Posterior cingulate gyrus (tissue), 11 donors: ENCODE measurements at places on chromosomes 2 and 18.

DNA sequence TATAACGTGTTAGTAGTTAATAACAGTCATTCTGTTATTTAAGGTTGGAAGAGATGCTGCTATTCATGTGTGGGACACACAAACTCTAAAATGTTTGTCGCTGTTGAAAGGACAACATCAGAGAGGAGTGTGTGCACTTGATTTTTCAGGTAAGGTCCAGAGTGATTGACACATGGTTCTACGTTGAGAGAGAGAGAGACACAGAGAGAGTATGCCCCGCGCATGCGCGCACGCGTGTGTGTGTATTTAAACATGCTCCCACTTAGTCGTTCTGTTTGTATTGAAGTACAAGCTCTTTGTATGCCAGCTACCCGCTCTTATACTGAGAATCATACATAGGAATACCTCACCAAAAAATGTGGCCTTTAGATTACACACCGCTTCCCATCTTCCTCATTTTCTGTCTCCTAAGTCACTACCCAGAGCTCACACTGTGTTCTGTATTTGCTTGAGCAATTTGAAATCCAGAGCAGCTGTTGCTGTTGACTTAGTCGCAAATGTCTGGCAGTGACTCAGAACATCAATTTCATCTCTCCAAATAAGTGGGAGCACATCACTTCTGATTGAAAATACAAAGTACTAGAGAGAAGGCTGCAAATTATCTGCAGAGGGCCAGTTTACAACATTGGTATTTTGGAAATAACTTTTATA is 148.1 kb downstream of the EML6 start:
- no peak for DNase-seq

DNA sequence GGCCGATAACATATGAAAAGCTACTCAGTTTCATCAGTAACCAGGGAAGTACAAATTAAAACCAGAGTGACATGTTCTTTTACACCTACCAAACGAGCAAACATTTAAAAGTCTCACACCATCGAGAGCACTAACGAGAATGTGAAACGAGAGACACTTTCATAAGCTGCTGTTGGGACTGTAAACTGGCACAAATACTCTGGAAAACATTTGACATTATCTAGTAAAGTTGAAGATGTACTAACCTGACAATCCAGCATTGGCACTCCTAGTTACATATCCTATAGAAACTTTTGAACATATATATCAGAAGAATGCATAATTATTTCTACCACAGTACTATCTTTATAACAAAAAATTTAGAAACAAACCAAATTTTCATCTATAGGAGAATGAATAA is 28.1 kb downstream of the NBAS start:
- DNase-seq: no peak

- no peak for DNase-seq
Measured at GRCh38 chr2:191682126-191682525, 4.2 kb downstream of the NABP1 start.

- no peak for DNase-seq
Measured at GRCh38 chr2:156004459-156004858, 328.1 kb downstream of the NR4A2 start.

- no peak for DNase-seq
Measured at GRCh38 chr2:240291337-240292034, 144.0 kb upstream of the GPC1 start.

- DNase-seq: no peak
Measured at GRCh38 chr2:220293966-220294365, 666.5 kb downstream of the SLC4A3 start.

GRCh38 chr2:144281476-144281875 is 238.4 kb downstream of the ZEB2 start:
- no peak for DNase-seq

GRCh38 chr2:226475650-226476049 is 324.0 kb downstream of the IRS1 start:
- no peak for DNase-seq

- no peak for DNase-seq
Measured at GRCh38 chr2:195414537-195415100, 242.4 kb upstream of the SLC39A10 start.

DNA sequence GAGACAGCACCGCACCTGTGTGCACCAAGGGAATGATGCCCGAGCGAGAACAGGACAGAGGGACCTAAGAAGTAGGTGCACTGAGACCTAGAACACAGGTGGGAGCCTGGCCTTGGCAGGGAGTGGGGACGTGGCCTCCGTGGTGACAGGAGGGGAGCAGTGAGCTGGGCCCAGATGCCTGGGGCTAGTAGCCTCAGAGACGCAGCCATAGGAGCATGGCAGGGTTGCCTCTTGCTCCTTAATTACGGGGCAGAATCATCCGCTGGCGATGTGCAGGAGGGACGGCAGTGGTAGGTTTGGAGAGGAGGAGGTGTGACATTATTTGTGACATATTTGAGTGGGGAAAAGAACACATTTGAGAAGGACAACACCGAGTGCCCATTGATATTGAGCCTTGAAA is 57.0 kb upstream of the HPCAL1 start:
- no peak for DNase-seq

DNA sequence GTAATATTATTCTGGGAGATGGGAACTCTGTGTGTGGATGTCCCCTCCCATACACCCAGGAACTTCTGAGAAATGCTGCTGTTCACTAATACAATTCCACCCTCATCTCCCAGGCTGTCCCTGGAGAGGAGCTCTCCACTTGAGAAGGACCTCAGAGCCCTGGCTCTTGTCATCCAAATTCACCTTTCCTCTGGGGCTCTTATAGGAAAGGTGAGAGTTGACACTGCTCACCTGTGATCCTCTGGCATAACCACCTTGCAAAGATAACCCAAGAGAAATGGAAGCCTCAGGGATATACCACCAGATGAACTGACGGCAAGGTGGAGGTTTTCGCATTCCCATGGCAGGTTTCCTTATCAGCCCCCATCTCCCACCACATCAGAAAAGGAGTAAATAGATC is 52.0 kb downstream of the IL1RL2 start:
- no peak for DNase-seq

DNA sequence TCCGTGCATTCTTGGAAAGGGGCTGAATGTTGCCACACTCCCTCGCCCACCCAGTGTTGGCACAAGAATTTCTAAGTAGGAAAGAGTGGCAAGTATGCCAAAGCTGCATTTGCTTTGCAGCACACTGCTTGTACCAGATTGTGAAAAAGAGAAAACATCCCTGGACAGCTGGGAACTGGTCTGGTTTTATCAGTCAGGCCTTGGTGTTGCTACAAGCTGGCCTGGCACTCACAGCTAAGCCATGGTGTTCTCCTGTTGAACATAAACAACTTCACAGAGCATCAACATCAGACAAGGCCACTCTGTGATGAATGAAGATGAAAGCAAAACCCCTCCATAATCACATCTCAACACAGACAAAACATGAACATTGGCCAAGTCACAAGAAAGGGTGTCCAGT is 4.2 kb upstream of the TRABD2A start:
- DNase-seq: no peak

- peak; percentile 5 for DNase-seq
Measured at GRCh38 chr2:69815717-69816116, 13.7 kb upstream of the GMCL1 start.

GRCh38 chr2:119184512-119184911 is 26.0 kb upstream of the C1QL2 start:
- no peak for DNase-seq

GRCh38 chr2:108975613-108976435 is 13.2 kb downstream of the EDAR start:
- DNase-seq: no peak

- no peak for DNase-seq
Measured at GRCh38 chr2:45178359-45178758, 169.1 kb upstream of the SIX2 start.

- DNase-seq: no peak
Measured at GRCh38 chr2:58042486-58042970, 4.1 kb upstream of the VRK2 start.

DNA sequence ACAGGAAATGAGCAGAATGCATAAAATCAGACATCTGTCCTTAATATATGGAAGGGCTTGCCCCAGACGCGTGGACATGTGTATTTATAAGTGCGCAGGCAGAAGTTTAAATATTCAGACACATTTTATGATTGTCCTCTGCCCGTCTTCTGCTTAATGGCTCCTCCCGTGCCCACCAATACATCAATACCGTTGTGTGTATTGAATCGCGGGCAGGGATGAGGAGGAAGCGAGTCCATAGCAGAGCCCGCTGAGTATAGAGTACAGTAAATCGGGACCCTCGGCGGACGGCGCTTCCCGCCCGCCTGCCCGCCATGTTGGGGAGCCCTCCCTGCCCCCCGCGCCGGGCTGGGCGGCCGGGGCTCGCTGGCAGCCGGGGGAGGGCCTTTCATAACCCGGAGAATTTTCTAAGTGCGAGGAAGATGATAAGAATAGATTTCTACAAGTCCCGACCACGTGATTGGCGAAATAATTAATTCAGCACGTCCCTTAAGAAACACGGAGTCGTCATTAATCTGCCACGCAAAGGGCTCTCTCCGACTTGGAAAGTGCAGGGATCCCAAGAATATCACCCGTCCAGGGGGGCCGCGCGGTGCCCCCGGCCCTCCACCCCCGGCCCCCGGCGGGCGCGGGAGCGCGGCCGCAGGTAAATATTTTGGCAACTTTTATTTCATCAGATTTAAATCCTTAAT is at the start of gene HOXD3:
Gene HOXD3 (plus strand): TSS at position 501 of the 692 bp plus-strand sequence. CDS start 11,808 bp downstream, outside the sequence.
- no peak for DNase-seq

DNA sequence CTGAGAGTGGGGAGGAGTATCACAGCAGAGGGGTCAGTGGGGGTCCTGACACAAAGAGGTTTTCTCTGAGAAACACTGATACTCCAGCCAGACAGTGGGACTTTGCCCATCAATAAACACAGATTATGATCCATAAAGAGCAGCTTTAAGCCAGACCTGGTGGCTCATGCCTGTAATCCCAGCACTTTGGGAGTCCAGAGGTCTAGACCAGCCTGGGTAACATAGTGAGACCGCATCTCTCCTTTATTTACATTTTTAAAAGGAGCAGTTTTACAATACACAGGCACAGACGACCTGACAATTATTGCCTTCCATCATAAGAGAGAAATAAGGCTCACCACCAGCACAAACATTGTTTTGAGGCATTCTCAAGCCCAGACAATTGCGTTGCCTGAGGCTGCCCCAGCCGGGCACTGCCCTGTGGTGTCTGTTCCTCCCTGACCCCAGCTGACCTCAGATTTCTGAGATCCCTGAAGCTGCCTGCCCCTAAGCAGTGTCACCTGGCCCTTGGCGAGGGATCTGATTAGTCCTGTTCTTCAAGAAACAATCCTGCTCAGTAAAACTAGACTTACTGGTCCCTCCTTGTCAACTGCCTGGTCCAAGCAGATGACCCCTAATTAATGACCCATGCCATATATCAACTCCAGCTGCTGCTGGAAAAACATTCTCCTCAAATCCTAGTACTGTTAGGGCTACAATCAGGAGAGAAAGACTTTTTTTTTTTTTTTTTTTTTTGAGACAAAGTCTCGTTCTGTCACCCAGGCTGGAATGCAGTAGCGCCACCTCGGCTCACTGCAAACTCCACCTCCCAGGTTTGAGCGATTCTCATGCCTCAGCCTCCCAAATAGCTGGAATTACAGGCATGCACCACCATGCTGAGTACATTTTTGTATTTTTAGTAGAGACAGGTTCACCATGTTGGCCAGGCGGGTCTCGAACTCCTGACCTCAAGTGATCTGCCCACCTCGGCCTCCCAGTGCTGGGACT is 59.4 kb upstream of the SOS1 start:
- no peak for DNase-seq

DNA sequence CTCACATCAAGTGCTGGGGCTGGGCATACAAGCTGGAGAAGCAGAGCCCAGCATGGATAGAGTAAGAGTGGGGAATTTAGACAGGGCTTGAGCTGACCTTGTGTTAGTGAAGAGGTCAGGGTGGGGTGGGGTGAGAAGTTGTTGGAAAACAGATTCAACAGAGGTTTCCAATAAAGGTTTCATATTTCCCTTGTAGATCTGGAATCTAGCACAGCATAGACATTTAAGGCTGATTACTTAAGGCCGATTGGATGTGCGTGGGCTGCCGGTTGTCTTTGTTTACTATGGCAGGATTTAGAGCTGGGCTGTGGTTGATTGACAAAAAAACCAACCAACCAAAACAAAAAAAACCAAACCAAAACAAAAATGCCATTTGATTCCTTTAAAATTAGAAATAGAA is 114.9 kb upstream of the SEC11C start:
- no peak for DNase-seq

- DNase-seq: no peak
Measured at GRCh38 chr2:174722942-174723592, 41.2 kb downstream of the CHRNA1 start.

- no peak for DNase-seq
Measured at GRCh38 chr2:29520001-29520400, 401.4 kb downstream of the ALK start.

- DNase-seq: no peak
Measured at GRCh38 chr2:71602581-71602980, 149.2 kb downstream of the DYSF start.

DNA sequence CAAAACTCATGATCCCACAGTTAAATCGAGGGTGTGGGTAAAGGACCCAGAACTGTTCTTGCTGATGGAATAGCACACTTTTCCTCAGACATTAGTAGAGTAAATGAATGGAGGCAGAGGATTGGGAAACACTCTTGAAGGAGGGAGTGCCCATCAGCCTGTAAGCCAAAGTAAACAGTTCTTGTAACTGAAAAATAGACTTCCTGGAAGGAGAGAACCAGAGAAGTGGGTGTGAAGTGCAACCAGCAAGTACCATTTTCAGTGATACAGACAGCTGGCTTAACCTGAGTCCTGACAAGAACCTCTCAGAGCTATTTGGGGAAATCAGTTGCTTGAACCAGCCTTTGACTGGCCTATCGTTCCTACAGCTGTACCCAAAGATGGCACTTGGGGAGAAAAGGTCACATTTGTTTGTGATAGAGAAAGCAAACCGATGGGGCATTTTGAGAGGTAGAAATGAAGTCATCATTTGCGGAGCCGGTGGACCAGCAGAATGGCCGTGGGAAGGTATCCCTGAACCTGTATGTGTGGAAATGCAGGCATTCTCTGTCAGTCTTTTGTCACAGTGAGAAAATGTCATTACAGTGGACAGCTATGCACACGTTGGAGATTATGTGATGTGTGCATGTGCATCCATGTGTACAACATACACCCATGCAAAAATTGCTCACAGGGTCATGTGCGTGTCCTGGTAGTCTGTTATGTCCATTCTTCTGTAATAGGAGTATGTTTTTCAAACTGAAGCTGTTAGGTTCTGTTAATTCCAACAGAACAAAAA is 17.8 kb downstream of the CRIM1 start:
- no peak for DNase-seq

GRCh38 chr2:109255654-109256053 is 126.6 kb downstream of the SH3RF3 start:
- DNase-seq: no peak

DNA sequence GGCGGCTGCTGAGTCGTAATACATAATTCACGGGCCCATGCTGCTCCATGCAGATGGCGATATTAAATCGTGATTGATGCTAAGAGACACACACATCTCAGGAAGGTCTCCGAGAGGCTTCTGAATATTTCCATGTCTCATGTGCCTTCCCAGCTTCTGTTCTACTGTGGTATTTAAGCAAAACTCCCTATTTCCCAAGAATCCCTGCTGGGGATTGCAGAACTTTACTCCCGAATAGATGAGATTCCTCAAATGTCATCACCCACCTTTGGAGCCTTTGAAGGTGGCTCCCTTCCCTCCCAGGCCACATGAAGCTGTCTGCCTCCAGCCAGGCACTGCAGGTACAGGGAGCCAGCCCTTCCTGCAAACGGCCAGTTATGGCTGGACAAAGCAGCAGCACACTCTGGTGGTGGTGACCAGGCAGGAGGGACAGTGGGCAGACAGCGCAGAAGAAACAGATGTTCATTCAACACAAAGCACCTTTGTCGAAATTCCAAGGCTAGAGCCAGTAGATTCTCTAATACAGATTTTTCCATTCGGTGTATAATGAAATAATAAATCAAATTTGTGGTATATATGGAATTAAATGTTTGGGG is 14.1 kb downstream of the NRP2 start:
- DNase-seq: no peak
